Inflammatory macrophage (primary cell): ENCODE measurements at places on chromosomes 3 and 15.
A peak's percentile ranks its signal among the peaks of the same experiment; 100 is the strongest.

GRCh38 chr3:194812176-194812575, 126.5 kb downstream of the FAM43A start:
- no peak for DNase-seq

DNA sequence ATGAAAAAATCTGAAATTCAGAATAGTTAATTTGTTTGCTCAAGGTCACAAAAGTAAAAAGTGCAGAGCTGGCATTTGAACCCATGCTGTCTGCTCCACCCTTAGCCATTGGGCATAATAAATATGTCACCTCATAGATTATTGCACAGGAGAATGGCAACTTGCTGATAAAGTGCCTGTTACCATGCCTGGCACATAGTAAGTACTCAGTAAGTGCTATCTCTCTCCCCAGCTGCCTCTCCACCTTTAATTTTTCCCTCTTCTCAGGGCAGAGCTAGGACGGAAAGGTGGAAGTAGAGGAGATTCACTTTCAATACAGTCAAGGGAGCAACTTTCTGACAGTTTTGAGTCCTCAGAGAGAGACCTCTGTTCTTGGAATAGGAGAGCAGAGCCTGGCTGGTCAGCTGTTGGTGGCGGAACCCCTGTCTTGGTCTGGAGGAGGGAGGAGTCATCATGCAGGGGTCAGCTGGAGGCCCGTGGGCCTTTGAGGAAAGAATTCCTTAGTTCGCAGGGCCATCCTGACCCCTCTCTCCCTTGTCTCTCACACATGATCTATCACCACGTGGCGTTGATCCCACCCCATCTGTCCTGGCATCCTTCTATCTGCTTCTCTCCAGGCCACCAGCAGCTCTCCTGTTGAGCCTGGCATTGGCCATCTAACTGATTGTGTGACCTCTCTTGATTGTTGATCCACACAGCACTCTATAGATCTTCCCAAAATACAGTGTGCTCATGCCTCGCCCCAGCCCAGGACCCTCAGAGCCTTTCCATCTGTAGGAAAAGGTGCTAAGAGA, 149.3 kb downstream of the RPLP1 start:
- DNase-seq: no peak

GRCh38 chr15:90062023-90062442, 40.2 kb downstream of the IDH2 start:
- DNase-seq: no peak

GRCh38 chr3:7280318-7280717, 419.4 kb downstream of the GRM7 start:
- DNase-seq: no peak

DNA sequence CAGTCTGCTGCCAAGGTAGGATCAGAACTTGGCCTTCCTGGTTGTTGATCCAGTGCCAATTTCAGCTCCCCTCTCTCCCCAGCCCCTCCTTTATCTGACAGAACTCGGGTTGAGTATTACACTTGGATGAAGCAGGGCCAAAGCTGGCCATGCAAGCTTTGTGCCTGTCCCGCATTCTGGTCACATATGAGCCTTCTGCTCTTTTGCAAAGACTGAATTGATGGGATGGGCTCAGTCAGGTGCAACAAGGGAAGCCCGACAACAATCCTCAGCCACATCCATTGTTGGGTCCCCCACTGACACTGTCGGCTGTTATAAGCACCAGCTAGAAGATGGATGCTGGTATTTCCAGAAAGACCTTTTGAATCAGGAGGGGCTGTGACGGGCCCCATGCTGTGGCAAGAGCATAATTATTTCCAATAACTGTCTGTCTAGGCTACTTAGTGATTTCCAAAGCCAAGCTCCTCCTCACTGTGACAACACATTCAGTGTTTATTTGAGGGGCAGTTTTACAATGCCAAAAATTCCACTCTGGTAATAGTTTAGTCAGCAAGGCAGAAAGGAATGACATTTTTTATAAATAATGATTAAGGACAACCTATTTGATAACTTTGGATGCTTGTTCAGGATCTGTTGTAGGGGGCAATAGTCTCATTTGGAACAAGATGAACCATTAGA, 146.8 kb upstream of the FRMD4B start:
- no peak for DNase-seq

DNA sequence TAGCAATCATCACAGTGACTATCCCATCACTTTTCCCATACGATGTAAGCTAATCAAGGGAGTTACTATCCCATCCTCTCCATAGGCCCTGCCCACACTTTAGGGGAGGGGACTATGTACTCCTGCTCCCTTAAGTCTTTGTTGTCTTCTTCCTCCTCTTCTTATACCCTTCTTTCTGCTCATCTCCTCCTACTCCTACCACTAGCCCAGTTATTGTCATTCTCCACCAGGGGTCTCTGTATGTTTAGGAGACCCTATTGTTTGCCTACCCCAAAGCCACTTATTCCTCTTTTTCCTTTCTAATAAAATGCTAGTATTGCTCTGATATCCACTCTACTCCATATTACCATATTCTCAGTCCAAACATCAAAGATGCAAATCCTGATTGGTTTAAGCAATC, 27.8 kb downstream of the STAC start:
- no peak for DNase-seq

- no peak for DNase-seq
These were observed 79.7 kb upstream of the RASGRF1 start for GRCh38 chr15:79170256-79170664.

DNA sequence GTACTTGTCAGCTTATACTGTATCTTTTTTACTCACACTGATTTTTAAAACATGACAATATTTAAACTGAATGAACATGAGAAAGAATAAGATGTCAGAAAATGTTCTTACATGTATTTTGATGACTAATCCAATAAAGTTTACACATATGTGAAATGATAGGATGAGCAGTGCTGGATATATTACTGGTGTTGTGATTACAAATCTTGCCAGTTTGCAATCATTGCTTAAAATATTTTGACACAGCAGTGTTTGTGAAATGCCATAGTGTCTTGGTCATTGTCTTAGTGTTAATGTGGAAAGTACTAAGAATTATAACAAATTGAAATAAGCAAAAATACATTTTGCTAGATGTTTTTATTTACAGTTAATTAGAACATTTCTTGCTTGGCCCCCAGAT, 118.7 kb upstream of the MLF1 start:
- peak; percentile 53 for DNase-seq

DNA sequence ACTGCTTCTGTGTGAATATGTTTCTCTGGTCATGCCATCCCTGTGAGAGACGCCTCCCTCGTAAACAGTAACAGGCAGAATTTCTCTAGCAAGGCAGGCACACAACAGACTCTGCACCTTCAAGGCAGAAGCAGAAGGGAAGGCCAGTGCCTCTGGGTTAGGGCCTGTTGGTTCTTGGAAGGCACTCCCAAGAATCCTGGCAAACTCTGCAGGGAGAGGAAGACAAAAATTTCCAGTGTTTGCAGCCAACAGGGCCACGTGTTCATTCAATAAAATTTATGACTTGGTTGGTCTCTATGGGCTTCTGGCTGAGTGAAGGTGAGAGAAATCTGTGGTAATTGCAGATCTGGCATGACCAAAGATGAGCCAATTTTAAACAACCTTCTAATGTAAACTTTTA, 39.3 kb downstream of the NFKBIZ start:
- no peak for DNase-seq

DNA sequence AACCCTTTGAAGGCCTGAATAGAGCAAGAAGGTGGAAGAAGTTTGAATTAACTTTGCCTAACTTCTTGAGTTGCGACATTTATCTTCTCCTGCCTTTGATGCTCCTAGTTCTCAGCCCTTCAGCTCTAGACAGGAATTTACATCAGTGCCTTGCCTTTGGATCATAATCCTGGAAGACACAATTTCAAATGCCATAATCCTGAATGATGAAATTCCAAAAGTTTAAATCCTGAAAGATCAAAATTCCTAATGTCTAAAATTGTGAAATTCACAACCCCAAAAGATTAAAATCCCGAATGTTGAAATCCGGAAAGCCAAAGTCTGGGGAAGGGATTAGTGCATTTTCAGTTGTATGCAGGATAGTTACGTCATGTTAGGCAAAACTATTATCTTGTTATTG, 166.6 kb upstream of the PDZRN3 start:
- DNase-seq: no peak

GRCh38 chr3:68893600-68894239, 38.6 kb downstream of the TAFA4 start:
- peak; percentile 45 for DNase-seq

GRCh38 chr3:170054204-170054603, 16.4 kb downstream of the GPR160 start:
- peak; percentile 20 for DNase-seq

DNA sequence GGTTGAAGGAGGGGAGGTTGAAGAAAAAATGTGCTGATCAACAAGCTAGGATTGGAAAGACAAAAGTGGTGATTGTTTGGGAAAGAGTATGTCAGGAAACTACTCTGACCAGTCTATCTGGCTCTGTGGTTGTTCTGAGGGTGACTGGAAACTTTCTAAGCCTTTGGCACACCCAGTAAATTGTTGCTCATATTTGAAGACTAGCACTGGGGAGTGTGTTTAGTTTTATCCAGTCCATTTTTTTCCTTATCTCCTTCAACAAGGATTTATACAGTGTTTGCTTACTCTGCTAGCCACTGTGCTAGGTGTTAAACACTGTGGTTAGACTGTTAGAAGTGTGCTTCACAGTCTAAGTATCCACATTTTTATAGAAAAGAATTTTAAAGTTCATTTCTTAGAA, 28.8 kb downstream of the PPM1L start:
- DNase-seq: no peak

- no peak for DNase-seq
These were observed 374.8 kb upstream of the PDZRN3 start for GRCh38 chr3:73999501-73999900.

GRCh38 chr15:57138349-57138788, 219.9 kb downstream of the TCF12 start:
- peak; percentile 52 for DNase-seq

DNA sequence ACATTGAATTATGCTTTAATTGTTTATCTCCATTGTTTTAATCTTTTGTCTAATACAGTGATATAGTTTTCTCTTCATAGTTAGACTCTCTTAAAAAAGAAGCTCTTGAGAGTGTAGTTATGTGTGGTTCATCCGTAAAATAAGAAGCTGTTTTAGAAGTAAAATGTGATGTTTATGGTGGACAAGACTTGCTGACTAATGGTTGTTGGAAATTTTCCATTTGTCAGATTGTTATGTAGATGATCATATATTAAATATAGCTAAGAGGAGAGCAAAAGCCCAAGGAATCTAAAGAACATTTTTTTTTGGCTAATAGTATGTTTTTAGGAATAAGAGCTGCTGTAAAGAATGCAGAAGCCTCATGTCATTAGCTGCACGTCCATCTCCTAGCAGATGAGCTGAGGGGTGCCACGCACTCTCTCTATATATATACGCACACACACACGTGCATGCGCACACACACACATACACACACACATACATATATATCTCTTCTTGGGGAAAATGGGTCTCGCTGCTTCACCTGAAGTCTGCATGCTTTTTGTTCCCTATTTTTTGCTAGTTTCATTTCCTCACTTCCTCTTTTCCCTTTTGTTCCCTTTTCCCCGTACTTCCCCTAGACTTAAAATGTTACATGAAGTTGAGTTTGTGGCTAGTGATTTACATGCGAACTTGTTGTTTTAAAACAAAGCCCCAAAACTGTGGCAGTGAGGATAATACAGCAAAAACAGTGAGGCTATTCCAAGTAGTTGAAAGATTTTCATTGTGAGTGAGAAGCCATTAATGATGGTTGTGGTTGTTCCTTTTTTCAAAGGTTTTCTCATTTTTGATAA, 107.8 kb downstream of the MBNL1 start:
- DNase-seq: peak; percentile 92

GRCh38 chr15:62124176-62124972, 40.7 kb downstream of the C2CD4B start:
- DNase-seq: peak; percentile 35

DNA sequence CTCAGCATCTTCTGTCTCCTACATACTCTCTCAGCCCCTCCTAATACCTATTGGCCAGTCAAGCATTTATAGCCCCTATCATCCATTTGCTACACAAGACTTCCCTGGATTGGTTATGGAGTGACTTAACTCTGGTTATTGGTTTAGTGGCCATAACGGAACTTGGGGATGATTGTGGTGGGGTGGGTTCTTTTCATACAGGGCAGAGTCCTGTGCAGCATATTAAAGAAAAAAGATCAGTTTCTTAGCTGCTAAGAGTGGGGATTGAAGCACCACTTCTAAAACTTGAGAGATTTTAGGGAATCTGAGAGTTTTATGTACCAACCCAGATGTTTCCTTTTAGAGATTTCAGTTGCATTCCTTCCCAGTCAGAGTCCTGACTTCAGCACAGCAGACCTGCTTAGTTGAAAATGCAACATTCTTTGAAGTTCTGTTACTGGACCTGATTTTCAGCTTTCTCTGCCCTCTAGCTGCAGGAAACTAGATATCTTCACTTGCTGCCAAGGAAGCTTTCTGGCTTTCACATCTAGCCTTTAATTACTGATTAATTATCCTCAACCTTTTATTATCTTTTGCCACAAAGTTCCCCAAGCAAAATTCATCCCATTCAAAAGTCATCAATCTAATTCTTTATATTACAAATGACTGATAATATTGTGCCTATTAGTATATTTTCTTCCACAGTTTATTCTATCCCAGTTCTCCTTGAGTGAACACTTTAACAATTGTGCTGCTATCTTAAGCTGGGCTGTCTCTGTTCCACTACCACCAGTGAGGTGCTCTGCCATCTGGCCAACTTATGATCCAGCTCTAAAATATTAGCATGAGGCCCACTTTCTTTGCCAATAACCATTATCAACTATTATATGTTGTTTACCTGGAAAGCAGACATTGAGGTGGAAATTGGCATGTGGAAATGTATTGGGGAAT, 906.0 kb upstream of the ALCAM start:
- no peak for DNase-seq

GRCh38 chr15:65819563-65819960, 27.5 kb upstream of the DENND4A start:
- peak; percentile 26 for DNase-seq

DNA sequence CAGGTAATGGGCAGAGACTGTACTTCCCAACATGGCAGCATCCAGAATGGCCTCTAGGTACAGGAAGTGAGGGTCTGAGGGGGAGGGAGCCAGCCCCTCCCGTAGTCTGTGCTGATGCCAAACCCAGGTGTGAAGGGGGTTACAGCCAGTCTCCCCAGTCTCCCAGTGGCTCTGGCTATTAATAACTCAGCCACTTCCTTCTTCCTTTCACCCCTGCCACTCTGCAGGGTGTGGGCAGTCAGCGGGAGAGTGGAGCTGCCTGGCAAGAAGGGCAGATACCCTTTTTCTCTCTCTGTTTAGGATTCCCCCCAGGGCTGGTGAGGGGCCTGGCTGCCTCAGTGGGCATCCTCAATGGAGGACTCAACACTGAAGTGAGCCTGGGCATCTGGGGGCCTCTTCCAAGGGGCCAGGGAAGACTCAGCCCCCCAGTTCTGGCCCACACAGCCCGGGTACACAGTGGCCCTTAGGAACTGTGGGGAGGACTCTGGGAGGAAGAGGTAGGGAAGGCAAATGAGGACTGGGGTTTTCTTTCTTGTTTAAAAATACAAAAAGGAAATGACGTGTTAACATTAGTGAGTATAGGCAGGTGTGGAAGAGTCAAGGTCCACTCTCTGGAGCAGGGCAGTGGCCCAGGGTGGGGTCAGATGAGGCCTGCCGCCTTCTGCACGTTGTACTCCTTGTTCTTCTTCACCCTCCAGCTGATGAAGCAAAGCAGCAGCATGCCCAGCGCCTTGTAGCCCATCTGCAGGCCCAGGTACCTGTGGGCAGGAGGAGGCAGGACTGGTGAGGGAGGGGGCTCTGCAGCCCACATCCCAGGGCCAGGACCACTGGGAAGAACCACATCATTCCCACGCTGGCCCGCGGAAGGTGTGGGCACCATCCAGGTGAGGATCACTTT, 38.6 kb upstream of the RAB6B start:
- DNase-seq: no peak
